Esophagus squamous epithelium (tissue), 5 donors: ENCODE measurements at places on chromosomes 5 and 9.

GRCh38 chr5:157471709-157472108, 11.7 kb downstream of the NIPAL4 start:
- no peak for DNase-seq

DNA sequence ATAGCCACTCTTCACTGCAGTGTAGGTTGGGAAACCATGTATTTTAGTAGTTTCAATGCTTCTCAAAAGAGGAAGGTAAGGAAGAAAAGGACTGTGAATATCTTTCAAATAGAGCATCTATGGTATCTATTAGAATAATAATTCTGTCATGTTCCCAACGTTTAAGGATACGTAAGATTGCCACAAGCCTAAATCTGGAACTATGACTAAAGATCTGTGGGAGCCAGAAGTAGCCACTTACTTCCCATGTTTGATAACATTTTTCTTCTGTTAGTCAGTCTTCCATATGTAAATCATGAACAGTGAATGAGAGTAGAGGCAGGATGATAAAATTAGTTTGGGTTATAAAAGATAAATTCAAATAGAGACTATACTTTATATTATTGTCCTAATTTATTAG, 16.3 kb upstream of the MROH2B start:
- DNase-seq = no peak

GRCh38 chr5:78650531-78650930, 2.0 kb upstream of the LHFPL2 start:
- no peak for DNase-seq

GRCh38 chr9:135221951-135222631, 134.6 kb downstream of the OLFM1 start:
- no peak for DNase-seq

- no peak for DNase-seq
Measured at GRCh38 chr9:86674487-86674886, 272.8 kb downstream of the GAS1 start.

GRCh38 chr5:55480781-55481180, 54.0 kb downstream of the PLPP1 start:
- no peak for DNase-seq

DNA sequence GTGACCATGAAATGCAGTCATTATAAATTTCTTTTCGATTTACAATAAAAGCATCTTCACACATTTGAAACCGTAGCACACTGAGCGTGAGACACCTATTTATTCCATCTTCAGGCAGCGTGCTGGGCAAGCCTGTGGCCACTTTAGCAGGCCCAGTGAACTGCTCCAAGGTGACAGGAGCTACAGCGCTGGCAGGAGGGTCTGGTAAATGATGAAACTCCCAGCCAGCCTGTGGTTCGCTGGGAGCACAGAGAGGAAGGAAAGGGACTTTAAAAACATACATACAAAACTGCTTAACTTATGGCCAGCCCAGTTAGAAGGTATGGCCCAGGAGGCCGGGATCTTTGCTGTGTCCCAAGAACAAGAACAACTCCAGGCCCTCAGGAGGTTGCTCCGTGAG, 5.1 kb downstream of the RAPGEF1 start:
- DNase-seq = no peak

- DNase-seq = no peak
Measured at GRCh38 chr9:84874596-84874995, 205.1 kb downstream of the NTRK2 start.
